ENCODE measurements at places on chromosomes 11 and 22.

- no peak for DNase-seq
Observed at GRCh38 chr22:44838316-44839016, 86.1 kb downstream of the ARHGAP8 start.

DNA sequence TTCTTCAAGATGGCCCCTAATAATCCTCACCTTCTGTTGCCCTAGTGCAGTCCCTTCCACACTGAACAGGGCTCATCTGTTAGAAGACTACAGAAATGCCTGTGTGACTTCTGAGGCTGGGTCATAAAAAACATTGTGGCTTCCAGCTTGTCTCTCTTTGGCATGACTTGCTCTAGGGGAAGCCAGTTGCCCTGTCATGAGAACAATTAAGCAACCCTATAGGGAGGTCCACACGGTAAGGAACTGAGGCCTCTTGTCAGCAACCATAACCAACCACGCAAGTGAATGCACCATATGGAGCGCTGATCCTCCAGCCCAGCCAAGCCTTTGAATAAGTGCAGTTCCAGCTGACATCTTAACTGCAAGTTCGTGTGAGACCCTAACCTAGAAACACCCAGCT is 2.6 kb downstream of the LIPT2 start:
- no peak for DNase-seq

DNA sequence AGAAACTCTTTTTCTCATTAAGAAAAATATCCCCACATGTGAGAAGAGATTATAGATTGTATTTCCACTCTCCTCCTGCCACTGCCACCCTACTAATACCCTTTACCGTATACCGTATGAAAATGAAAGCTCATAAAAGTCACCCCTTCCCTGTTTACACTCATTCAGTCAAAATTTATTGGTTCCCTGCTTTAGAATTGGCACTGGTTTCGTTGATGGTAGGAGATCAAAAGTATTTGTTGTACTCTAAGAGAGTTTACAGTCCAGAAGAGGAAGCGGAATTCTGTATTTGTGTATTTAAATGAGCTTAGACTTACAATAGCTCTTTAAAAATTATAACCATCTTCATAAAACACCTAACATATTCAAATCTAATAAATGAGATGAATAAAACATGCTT is 68.2 kb downstream of the BBOX1 start:
- DNase-seq: no peak

- DNase-seq: no peak
Observed at GRCh38 chr11:3003396-3004231, 11.5 kb upstream of the NAP1L4 start.

DNA sequence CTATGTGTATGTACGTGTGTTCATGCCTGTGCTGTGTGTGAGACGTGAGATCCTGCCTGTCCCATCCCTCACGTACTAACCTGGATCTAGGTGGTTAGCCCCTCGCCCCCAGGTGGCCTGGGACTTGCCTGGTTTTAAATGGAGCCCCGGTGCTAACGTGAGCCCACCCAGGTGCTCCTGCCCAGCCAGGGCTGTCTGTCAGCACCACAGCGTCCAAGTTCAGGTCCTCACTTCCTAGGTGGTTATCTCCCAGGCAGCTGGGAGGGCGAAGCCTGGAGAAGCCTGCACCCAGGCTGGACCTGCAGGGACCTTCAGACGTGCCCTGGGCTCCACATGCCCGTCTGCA is 86.0 kb downstream of the KCNQ1 start:
- DNase-seq: no peak

DNA sequence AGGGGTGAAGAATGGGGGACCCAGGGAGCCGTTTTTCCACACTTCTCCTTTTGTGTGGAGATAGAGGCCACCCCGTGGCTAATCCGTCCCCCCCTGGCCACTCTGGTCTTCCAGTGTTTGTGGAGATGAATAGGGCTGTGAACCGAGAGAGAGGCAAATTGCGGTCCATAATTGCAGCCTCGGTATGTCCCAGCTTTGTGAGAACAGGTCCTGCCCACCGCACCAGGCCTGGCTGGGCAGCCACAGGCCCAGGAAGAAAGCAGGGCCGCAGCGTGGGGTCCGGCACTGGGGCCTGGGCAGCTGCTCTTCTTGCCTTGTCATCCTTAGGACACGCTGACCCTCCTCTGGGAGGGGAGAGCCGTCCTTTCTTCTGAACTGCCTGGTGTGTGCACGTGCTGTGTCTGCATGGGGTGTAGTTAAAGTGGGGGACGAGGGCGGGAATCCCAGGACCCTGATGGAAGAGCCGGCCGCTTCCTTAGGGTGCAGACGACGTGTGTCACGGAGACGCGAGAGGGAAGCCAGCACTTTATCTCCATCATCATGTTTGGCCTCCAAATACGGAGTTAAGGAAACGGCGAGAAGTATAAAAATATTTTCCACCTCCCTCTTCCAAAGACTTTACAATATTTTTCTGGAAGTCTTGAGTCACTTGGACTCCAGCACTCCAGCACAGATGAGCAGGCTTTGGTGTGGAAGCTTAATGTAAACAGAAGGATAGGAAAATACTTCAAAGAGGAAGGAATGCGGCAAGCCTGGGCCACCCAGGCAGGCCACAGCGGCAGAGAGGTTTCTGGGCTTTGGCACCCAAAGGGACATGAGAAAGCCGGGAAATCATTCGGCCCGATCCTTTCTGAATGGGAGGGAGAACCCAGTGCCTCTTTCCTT is 1248.4 kb downstream of the BRD1 start:
- DNase-seq: peak; percentile 34

- no peak for DNase-seq
Observed at GRCh38 chr11:77471558-77472193, 2.2 kb downstream of the PAK1 start.

GRCh38 chr11:134544095-134544815 is 132.2 kb upstream of the B3GAT1 start:
- no peak for DNase-seq

GRCh38 chr11:115887316-115887715 is 383.1 kb upstream of the CADM1 start:
- DNase-seq: no peak

DNA sequence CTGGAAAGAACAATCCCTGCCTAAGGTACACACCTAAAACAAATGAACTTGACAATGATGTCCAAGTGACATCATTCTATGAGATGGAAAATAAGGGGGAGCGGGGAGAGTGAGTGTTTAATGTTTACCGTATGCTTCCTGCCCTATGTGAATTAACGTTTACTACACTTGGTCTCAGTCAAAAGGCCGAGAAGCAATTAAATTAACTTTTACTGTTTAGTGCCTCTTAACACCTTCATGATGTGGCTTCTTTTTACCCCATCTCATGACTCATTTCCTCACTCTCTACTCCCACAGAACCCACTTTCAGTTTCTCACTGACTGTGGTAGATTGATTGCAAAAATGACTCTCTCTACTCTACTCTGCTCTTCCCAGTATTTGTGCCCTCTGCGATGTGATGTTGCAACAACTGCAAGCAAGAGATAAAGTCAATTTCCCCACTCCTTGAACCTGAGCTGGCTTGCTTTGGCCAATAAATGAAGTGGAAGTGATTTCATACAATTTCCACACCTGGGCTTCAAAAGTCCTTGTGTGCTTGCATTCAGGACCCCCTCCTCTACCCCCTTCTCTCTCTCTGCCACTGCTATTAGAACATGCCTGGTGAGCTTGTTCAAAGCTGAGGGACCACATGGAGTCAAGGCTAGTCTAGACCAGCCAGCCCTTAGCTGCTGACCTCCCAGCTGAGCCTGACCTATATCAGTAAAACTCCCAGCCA is 11.6 kb upstream of the ALKBH3 start:
- DNase-seq: peak; percentile 42

DNA sequence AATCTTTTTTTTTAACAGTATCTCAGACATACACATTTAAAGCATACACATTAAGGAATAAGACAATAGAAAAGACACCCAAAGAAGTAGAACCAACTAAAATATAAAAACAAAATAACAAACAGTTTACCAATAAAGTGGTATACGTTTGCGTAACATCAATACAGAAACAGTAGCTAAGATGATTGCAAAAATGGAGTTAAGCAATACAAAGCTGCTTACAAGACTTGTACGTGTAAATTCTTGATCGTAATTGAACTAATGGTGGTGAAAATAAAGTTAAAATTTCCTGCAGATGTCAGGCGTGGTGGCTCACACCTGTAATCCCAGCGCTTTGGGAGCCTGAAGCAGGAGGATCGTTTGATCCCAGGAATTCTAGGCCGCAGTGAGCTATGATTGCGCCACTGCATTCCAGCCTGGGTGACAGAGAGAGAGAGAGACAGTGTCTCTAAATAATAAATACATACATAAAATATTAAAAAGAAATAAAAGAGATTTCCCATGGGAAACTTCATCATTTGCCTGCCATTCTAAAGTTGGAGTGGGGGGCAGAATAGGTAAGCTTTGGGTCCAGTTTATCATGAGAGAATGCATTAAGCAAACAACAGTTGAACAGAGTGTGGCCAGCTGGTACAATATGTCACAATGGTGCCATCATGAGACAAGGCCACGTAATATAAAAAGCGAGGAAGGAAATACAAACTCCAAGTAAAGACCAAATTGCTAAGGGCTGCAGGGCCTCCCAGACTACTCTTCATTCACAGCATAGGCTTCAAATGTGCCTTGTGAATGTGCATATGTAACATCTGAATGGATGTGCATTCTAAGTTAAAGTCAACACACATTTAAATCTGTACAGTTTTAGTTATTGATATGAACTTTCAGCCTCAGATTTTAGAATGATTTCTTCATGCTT is 38.9 kb upstream of the EED start:
- no peak for DNase-seq

DNA sequence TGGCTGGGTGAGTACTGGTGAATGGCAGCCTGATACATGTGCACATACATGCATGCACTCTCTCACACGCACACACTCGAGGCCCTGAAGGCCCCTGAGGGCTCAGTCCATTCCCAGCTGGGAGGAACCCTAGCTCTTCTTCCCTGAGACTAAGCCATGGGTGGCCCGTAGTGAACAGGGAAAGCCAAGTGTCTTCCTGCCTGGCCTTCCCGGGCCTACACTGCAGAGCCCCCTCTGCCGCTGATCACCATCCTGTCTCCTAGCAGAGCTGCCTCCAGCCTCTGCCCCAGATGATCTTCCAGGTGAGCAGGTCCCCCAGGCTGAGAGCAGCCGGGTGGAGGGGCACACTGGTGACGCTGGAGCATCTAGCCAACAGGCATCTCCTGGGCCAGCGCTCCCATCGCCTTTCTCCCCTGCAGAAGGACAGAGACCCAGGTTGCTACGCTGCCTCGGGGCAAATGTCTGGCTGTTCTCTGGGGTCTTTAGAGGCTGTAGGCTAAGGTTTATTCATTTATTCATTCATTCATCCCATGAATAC is 57.3 kb downstream of the CD82 start:
- no peak for DNase-seq

DNA sequence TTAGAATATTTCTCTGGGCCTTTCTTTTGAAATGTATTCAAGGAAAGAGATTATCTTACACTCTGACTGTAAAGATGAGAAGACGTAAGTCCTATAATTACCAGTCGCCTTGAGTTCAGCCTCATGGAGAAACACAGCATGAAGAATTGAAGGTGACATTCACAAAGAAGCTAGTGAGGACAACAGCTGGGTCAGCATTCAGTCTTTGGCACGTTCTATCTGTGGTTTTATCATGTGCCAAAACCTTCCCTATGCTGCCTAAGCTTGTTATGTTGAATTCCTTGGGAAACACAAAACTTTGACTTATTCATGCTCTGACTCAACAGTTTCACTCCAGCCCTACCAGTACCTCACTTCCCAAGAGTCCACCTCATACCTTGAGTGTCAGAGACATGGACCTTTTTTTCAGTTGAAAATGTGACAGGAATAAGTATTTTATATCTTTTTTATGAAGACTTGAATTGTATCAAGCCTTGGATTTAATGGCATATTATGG is 198.8 kb upstream of the KIRREL3 start:
- no peak for DNase-seq

- DNase-seq: no peak
Observed at GRCh38 chr11:12537778-12538401, 136.3 kb upstream of the TEAD1 start.

DNA sequence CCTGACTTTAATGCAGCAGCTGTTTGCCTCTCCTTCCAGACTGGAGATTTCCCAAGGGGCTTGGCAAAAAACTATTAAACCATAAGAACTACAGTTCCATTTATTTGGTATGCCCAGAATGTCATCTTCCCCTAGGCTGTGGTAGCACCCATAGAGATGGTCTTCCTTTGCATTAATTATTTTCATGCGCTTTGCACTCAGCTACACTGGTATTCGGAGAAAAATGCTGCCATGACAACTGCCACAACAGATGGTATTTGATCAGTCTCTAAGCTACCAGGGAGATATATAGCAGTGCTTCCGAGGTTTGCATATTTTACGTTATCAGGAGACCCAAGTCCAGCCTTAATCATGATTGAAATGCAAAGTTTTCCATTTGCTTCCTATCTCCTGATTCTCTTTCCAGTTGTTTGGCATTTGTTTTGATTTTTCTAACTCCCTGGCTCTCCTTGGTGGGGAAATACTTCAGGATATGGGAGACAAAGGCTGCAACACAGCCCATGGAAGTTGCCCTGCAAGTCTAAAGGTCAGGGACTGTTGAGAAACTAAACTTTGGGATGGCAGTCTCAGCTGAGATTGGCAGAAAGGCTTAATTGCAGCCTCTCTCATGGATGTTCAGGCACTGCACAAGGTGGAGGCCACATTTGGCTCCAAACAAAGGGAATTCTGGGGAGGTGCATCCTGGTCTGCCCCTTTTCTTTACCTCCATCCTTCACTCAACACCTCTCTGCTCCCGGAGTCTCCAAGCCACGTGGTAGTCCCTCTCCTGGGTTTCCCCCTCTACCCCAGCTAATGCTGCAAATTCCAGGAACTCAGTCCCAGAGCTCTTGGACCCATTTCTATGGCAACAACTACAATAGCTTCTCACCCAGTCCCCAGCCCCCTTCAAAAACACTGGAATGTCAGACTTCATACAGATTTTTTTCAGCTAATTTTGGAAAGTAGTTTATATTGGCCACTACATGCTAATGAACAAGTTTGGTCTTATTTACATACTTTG is 151.8 kb downstream of the NAV2 start:
- DNase-seq: no peak

DNA sequence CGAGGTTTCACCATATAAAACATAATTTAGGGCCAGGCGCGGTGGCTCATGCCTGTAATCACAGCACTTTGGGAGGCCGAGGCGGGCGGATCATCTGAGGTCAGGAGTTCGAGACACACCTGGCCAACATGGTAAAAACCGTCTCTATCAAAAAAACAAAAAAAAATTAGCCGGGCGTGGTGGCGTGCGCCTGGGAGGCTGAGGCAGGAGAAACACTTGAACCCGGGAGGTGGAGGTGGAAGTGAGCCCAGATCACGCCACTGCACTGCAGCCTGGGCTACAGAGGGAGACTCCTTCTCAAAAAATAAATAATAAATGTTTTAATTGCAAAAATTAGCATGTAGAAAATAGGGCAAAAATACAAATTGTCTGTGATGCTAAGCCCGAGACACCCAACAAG is 993 bp upstream of the SFI1 start:
- DNase-seq: no peak

DNA sequence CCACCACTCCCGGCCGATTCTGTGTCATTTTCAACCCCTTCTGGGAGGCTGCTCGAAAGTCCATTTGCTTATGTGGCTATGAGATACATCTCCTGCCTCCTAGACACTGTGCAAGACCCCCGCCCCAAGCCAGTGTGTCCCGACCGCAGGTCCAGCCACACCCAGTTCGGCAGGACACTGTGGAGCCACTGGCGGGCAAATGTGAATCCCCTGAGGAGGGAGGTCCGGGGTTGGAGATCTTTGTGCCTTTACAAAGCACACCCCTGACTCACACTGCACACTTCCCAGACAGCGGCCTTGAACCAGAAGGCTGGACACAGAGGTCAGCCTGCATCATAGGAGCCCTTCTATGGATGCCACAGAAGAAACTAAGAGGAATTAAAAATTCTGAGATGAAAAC is 17.4 kb downstream of the FXYD6 start:
- no peak for DNase-seq

Data from AG04449 (cell line).